Activated T-cell treated with anti-CD3 and anti-CD28 coated beads, Interleukin-2, amount 50 U/mL, for 1 hour (primary cell): ENCODE measurements at places on chromosomes 11 and 22.
A peak's percentile ranks its signal among the peaks of the same experiment; 100 is the strongest.

GRCh38 chr11:37755521-37755920, 1157.5 kb upstream of the RAG2 start:
- DNase-seq, result no peak

- DNase-seq, result peak; percentile 66
Observed at GRCh38 chr11:13668957-13669521, 571 bp downstream of the FAR1 start.

DNA sequence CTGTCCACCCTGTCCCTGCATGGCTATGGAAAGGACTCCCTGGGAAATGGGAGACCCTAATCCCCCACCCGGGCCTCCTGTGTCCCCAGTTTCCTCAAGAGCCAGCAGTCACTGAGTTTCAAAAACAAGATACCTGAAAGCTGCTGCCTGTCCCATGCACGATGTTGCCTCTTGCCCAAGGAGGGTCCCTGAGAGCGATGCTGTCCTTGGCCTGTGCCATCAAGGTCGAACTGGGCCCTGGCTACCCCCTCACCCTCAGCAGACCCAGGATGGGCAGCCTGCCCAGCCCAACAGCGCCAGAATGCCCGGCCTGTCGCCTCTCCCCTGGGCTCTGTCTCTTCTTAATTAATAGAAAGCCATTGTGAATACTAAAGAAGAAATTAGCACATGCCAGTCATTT, 104.5 kb upstream of the LMO1 start:
- DNase-seq, result no peak

DNA sequence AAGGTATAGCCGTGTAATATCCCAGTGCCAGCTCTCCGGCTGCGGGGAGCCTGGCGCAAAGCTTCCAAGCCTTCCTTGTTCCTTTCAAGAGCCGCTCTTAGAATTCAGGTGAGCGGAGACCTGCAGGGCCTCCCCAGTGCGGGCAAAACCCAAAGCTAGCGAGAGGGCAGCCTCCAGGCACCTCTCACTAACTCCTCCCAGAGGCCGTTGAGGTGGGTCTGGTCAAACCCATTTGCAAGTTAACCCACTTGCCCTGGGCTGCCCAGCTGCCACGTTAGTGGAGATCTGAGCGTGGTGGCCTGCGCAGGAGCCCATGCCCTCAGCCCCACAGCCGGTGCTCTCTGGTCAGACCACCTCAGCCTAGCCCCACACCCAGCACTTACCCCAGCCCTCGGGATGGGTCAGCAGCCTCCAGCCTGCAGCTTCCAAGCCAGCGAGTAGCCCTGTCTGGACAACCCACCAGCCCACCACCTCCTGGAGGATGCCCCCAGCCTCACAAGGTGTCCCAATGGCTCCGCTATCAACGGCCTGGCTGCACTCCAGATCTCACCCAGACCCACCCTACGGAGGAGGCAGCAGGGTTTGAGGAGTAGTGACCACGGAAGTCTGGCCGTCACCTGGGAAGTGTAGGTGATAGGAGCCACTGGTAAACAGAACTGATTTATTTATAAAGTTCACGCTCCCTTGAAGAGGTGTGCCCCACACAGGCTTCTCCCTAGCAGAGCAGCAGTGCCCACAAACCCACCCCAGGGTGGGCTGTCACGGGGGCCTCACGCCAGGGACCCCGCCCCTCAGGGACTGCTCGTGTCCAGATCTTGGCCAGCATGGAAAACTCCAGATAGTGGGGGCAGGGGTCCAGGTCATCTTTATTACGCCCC, 2.3 kb downstream of the ASCL2 start:
- no peak for DNase-seq

DNA sequence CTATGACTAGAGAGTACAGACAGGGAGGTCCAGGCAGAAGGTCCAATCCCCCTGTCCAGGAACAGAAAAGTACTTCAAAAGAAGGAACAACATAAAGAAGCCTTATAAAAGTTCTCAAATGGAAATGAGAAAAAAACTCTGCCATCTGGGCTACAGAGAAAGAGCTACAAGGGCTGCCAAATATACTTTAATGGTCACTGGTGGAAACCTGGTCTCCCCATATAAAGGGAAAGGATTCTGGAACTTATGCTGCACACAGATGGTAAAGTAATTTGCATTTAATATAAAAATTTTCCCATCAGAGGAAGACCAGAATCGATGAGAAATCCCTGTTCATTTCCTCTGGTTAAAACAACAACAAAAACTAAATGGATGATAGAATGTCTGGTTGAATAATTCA, 119.4 kb upstream of the MTMR2 start:
- DNase-seq, result no peak

DNA sequence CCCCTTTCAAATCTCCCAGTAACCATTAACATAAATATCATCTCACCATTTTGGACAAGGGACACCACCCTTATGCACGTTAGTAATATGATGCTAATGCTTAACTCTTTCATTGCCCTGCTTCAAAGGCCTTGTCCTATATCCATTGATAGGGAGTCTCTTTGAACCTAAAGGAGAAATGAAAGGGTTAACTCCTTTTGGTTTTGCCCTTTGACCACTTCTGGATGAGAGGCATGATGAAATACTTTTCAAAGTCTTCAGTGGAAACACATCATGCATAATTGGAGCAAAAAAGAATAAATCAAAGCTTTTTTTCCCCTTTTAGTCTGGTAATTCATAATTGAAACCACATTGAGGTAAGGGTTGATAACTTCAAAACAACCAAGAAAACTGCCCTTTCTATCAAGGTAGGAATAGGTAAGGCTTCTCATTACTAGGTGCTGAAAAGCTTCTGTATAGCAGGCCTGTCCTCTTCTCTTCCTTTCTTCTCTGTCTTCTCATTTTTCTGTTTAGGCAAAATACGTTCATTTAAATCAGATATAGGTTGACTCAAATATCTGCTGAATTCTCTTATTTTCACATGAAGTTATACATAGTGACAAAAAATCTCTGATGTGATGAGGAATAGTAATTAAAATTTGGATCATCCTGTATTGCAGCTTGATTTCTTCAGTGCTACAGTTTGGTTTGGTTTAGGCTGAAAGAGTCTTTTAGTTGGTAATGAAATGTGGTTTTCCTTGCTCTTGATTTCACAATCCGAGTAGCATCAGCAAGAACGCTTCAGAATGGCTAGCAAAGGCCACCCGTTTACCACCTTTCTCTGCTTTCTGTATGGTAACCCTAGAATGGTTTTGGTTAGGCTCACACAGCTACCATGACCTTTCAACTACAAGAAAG, 94.8 kb downstream of the EXT2 start:
- DNase-seq, result no peak
